CD4-positive, alpha-beta T cell treated with Interleukin-6 for 4 hours (primary cell): ENCODE measurements at places on chromosomes 3 and 15.
A peak's percentile ranks its signal among the peaks of the same experiment; 100 is the strongest.

DNA sequence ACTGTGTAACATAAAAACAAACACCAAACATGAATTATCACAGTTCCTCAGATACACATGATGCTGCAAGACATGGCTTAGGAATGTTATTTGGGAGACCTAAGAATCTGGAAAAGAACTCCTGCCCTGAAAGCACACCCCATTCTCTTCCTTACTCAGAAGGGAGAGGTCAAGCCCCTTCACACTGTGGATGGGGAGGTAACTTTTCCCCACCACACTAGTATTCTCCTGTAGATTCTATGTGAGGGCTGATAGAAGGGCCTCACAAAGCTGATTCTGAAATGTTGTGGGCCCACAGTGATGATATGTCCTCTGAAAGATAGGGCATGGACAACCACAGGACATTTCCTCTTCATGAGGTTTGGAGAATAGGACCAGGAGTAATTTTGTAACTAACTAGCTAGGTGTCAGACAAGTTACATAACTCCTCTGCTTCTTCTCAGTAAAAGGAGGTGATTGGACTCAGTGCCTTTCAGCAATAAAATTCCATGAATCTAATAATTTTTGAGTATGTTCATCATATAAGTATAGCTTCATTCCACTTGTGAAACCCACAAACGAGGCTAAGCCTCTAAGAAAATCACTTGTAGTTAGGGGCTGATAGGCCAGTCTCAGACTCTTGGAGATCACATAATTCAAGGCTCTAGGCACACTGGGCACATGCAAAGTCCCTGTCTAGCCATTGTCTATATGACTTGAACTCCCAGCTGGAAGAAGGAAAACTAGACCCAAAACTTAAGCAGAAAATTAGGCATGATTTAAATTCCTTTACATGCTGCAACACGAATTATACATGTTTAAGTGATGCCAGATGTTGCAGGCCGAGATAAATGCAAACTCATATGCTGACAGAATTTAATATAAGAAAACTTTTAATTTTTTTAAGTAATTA is 7.5 kb downstream of the PTX3 start:
- DNase-seq, result no peak

DNA sequence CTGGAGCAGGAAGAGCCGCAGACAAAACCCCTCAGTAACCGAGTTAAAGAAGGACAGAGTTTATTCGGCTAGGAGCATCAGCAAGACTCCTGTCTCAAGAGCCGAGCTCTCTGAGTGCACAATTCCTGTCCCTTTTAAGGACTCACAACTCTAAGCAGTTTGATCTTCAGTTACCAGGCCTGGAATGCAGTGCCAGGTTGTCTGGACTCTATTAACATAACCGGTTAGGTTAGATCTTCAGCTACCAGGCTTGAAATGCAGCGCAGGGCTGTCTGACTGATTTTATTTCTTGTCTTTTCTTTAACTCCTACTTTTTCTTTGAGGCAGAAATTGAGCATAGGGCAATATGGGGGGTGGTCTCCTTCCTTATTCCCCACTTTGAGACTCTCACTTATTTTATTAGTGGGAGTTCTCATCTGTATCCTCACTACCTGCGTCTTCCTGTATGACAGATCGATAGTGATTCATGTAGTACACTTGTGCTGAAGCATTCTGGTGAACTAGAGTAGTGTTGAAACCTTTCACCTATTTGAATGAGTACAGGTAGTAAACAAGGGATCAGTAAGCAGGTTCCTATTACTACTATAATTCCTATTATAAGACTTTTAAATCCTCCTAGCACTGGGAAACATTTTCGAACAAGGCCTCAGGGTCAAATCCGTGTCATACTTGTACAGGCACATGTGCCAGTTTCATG is 325.0 kb downstream of the CGGBP1 start:
- DNase-seq, result no peak

DNA sequence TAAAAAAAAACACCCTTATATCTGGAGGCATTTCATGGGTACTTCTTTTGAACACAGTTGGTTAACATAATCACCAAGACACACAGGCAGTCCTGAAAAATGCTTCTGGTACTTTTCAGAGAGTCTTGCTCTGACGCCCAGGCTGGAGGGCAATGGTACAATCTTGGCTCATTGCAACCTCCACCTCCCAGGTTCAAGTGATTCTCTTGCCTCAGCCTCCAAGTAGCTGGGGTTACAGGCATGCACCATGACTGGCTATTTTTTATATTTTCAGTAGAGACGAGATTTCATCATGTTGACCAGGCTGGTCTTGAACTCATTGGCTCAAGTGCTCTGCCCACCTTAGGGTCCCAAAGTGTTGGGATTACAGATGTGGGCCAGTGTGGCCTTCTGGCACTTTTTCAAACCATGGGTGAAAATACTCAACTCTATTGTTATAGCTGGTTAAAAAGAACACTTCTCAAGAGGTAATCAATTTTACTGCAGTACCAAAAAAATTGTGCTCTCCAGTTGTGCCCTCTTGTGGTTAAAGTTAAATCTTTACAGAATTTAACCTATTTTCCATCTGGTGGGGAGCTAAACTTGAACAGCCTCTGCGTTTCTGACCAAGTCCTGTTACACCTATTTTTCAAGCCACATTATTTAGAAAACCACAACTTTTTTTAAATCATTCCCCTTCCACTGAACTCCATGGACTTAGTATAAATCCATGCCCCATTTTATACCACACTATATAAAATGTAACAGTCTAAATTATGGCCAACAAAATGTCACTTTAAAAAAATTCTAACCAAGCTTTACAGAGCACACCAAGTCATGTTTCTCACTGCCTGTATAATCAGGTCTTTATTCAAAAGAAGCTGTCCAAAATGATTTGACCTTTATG is 1.2 kb upstream of the SNAPC5 start:
- DNase-seq, result no peak

- peak; percentile 68 for DNase-seq
Observed at GRCh38 chr3:72347819-72348319, 500.4 kb downstream of the SHQ1 start.

- no peak for DNase-seq
Observed at GRCh38 chr3:116445990-116446389, 703 bp upstream of the LSAMP start.

- no peak for DNase-seq
Observed at GRCh38 chr3:115960799-115961198, 337.5 kb downstream of the GAP43 start.

- DNase-seq, result no peak
Observed at GRCh38 chr15:90287946-90288345, 22.5 kb downstream of the NGRN start.

- no peak for DNase-seq
Observed at GRCh38 chr3:51280176-51280575, 104.9 kb upstream of the MANF start.

DNA sequence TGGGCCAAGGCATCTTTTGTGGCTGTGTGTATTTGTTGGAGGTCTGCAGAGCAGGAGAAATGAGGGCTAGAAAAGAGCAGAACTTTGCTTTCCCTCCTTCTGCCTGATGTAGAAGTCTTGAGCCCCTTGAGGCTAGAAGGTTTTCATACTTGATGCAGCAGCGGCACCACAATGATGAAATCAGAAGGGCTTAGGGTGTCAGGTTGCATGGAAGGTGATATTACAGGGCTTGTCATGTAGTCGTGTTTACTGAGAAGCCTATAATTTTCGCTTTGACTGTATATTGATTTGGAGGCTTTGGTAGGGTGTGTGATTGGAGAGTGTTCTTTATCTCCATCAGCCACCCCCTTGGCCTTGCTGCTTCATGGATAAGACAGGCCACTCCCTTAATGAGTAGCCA is 339.8 kb downstream of the THSD4 start:
- DNase-seq, result no peak

DNA sequence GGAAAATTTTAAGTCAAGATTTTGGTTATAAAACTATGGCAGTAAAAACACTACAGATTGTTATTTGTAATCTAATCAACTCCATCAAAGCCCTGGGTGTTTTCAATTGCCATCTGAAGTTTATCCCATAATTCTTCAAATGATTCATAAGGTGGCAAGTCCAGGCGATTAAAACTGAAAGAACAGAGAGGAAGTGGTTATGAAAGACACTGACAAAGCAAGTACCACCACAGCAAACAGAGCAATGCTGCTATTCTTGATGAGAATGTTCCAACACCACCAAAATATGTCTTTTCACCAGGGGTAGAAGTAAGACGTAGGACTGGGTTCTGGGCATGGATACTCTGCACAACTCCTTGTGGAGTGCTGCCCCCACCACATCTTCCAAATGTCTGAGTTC is 86.9 kb upstream of the PRTG start:
- DNase-seq, result no peak

DNA sequence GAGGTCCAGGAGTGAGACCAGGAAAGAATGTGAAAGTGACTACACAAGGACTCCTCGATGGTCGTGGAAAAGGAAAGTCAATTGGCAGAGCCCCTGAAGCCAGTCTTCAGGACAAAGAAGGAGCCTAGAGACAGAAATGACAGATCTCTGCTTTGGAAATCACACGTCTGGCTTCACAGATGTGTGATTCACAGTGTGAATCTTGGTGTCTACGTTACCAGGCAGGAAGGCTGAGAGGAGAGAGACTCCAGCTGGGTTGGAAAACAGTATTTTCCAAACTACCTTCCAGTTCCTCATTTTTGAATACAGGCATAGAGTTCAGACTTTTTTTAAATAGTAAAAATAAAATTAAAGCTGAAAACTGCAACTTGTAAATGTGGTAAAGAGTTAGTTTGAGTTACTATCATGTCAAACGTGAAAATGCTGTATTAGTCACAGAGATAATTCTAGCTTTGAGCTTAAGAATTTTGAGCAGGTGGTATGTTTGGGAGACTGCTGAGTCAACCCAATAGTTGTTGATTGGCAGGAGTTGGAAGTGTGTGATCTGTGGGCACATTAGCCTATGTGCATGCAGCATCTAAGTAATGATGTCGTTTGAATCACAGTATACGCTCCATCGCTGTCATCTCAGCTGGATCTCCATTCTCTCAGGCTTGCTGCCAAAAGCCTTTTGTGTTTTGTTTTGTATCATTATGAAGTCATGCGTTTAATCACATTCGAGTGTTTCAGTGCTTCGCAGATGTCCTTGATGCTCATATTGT is 6.0 kb downstream of the CCR2 start:
- DNase-seq, result peak; percentile 36

DNA sequence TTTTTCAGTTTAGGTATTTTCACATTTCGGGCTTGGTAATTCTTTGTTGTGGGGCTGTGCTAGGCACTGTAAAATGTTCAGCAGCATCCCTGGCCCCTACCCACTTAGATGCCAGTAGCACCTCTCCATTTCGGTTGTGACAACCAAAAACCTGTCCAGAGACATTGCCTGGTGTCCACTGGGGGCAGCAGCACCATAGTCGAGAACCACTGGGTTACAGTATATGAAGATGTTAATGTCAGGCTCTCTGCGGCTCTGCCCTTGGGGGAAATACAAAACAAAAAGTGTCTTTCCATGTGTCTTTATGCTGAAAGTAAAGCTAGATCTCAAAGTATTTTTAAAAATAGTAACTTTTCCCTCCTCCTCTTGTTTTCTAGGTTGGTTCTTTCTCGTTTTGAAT is 177.2 kb downstream of the ITPR1 start:
- no peak for DNase-seq

- DNase-seq, result peak; percentile 1
Observed at GRCh38 chr3:52230461-52230860, 5.0 kb upstream of the TLR9 start.

DNA sequence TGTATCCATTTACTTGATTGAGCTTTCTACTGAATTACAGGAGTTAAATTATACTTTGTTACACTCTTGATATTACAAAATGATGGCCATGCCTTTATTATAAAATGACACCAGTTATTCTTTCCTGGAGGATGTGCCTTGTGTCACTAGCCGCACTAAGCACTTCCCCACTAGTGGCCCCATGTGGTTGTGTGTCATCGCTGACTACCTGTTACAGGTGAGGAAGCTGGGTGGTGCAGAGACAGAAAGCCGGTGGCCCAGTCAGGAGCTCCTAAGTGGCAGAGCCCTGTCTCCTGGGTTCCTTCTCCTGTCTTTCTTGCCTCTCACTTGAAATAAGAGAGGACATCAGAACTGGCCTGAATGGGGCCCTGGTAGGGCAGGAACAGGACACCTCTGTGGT is 96.8 kb downstream of the IGF1R start:
- peak; percentile 21 for DNase-seq

DNA sequence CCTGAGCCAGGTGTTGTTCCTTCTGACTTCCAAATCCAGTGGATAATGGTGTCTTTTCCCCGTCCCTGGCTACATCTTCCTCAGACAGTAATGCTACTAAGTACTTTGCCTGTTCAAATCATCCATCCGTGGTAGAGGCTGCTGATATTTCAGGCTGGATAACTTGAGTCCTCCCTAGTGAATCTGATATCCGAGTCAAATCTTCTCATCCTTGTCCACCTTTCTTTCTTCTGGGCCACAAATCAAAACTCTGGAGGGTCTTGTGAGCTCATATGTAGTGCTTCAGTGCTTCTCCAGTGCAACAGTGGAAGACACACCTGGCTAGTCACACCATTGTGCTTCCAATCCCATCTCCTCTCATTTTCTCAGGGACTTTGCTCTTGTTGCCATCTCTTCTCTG is 11.2 kb downstream of the SH3GL3 start:
- DNase-seq, result no peak

- DNase-seq, result no peak
Observed at GRCh38 chr15:77599899-77600298, 32.8 kb downstream of the LINGO1 start.

DNA sequence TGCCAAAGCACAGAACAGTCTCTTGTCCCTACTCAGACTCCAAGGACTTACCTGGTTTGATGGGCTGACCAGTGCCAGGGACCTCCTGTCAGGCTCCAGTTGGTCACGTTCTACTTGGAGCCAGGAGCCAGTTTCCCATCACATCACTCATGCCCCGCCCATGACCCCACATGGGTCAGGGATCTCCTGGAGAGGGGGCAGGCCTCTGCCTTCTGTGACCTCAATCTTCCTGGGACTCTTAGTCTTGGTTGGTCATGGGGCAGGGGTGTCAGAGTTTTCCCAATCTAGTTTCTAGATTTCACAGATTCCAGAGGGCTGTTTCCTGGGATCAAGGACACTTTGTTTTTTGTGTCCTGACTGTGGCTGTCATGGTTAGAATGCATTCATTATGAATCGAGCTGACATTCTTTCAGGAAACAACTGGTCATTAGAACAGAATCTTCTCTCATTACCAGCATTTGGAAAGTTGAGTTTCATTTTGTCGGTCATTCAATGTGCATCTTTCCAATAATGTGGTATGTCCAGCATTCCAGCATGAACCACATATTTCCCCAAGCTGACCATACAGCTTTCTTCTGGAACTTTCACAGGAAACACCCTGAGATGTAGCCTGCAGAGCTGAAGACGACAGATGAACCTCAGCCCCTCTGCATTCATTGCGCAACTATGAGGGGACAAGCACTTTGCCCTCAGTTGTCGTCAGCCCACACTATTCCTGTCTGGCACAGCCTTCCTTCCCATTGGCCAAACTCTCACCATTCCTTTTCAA is 19.8 kb downstream of the CYP19A1 start:
- no peak for DNase-seq

- no peak for DNase-seq
Observed at GRCh38 chr15:66707310-66708082, 5.5 kb downstream of the SMAD6 start.

DNA sequence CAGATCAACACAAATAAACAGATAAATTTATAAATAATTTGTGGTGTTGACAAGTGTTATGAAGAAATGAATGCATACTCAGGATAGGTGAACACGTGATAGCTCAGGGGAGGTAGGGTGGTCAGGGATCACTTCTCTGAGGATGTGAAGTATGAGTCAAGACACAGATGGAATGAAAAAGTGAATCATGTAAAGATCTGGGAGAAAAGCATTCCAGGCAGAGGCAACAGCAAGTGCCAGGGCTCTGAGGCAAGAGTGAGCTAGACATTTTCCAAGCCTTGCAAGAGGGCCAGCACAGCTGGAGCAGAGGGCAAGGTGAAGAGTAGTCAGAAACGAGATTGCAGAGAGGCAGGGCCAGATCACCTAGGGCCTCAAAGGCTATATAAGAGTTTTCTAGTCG is 177.8 kb downstream of the WNT5A start:
- no peak for DNase-seq
